ENCODE measurements at places on chromosomes 3 and 15.

GRCh38 chr3:170829546-170830272, 40.3 kb downstream of the RPL22L1 start:
- no peak for DNase-seq

GRCh38 chr15:69390575-69390974, 23.6 kb upstream of the KIF23 start:
- no peak for DNase-seq

DNA sequence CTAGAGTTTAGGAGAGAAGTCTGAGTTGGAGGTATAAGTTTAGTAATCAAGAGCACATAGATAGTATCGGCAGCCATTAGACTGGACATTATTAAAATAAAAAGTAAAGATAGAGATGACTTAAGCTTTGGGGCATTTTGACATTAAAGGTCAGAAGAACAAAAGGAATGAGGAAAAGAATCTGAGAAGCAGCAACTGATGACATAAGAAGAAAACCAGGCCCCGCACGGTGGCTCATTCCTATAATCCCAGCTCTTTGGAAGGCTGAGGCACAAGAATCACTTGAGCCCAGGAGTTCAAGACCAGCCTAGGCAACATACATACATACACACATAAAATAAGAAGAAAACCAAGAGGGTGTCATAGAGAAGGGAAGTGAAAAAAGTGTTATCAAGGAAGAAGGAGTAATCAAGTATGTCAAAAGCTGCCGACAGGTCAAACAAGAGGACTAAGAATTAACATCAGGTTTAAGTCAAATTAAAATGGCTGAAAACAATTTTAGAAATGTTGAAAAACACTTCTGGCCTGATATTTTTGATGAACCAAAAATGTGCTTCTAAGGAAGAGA, 38.9 kb downstream of the ACAP2 start:
- no peak for DNase-seq

- DNase-seq = no peak
Observed at GRCh38 chr3:151856641-151857040, 16.8 kb upstream of the SUCNR1 start.

- DNase-seq = no peak
Observed at GRCh38 chr3:122091602-122092295, 36.6 kb downstream of the CD86 start.

GRCh38 chr15:65466901-65467300, 44.2 kb upstream of the IGDCC4 start:
- DNase-seq = no peak

DNA sequence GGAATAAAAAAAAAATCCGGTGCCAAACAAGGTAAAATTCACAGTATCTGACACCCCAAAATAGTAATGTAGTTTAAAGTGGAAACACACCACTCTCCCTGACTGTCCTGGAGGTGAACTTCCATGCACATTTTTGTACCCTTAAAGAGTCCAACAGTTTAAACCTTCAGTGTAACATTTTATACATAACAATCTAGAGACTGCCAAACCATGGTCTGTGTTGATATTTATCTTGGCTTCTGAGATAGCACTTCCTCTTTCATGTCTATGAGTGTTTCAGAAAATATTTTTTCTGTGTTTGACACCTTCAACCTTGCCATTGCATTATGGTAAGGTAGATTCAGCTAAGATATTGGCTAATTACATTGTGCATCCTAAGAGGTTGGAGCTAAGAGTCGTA, 13.9 kb downstream of the TMEM45A start:
- no peak for DNase-seq

- no peak for DNase-seq
Observed at GRCh38 chr3:57980416-57980815, 27.8 kb upstream of the FLNB start.

- DNase-seq = no peak
Observed at GRCh38 chr3:13046569-13047274, 26.5 kb downstream of the IQSEC1 start.

DNA sequence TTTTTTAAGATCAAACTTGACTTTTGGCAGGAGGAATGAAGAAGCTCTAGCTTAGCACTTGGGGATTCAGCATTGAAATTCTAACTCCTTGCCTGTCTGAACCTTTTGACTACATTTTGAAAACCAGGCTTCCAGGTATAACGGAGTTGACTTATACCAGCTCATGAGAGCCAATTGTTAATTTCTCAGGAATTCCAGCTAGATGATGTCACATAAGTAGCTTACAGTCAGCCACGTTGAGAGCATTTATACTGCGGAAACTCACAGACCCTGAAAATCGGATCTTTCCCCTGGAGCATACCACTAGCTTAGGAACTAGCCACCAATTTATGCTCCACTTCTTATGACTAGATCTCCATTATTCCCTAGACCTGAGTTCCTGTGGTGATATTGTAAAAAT, 321.4 kb upstream of the DPH6 start:
- DNase-seq = no peak

DNA sequence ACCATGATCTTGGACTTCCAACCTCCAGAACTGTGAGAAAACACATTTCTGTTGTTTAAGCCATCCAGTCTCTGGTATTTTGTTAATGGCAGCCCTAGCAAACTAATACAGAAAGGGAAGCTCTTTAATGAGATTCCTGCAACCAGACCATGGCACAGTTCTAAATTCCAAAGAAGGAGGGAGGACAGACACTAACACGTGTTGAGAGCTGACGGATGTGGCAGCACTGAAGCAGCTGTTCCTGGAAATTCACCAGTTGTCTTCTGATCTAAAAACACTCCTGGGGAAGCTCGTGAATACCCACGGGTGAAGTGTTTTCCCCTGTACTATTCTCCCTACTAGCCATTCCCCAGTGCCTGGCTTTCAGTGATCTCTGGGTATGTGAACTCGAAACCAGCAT, 56.7 kb downstream of the RPL22L1 start:
- DNase-seq = no peak

DNA sequence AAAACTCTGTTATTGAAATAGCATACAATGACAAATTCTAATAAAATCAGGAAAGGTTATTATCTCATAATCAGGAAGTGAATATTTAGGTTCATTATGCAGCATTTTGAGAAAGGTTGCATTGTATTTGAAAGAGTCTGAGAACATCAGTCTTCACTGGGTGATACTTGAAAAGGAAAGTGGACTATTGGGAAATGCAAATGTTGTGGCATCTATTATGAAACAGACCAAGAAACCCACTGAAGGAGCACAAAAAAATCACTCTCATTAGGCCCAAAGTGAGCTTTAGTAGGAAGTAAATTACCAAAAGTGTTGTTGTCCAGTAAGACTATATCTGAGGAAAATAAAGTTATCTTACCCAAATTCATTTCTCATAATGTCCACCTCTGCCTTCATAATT, 90.8 kb downstream of the ZPLD1 start:
- no peak for DNase-seq

- DNase-seq = no peak
Observed at GRCh38 chr3:13452490-13453335, 27.4 kb upstream of the HDAC11 start.

DNA sequence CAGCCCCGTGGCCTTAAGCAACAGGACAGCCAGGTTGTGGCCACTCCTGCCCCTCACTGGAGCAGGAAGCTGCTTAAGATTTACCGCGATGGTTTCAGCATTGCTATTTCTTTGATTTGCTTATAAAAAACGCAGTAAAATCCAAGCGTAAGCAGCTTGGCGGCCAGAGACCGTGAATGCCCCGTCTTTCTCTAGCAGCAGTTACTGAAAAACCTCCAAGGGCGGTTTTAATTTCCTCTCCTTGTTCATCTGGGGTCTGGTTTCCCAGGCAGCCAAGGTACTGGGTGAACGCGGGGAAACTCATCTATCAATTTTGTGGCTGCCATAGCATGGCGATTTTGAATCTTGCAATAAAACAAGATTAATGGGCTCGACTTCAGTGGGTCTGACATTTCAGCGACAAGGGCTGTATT, 130.3 kb downstream of the MINAR1 start:
- no peak for DNase-seq

Measured in stimulated activated CD8-positive, alpha-beta memory T cell treated with anti-CD3 and anti-CD28 coated beads, Interleukin-4, amount 100 ng/mL, for 1 hour (primary cell).